ENCODE measurements at places on chromosomes 6 and 20.

GRCh38 chr20:49693435-49694171 is 20.1 kb downstream of the B4GALT5 start:
- DNase-seq = no peak

- peak; percentile 33 for DNase-seq
Measured at GRCh38 chr6:54717849-54718455, 128.6 kb upstream of the FAM83B start.

DNA sequence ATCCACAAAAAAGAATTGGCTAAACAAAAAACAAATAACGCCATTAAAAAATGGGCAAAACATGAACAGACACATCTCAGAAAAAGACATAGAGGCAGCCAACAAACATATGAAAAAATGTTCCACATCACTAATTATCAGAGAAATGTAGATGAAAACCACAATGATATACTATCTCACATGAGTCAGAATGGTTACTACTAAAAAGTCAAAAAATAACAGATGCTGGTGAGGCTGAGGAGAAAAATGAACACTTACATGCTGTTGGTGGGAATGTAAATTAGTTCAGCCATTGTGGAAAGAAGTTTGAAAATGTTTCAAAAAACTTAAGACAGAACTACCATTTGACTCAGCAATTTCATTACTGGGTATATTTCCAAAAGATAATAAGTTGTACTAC is 430.1 kb upstream of the JAG1 start:
- DNase-seq = no peak

GRCh38 chr6:20978151-20978614 is 443.9 kb downstream of the CDKAL1 start:
- DNase-seq = no peak

GRCh38 chr20:48139262-48140041 is 354.2 kb upstream of the SULF2 start:
- DNase-seq = no peak

DNA sequence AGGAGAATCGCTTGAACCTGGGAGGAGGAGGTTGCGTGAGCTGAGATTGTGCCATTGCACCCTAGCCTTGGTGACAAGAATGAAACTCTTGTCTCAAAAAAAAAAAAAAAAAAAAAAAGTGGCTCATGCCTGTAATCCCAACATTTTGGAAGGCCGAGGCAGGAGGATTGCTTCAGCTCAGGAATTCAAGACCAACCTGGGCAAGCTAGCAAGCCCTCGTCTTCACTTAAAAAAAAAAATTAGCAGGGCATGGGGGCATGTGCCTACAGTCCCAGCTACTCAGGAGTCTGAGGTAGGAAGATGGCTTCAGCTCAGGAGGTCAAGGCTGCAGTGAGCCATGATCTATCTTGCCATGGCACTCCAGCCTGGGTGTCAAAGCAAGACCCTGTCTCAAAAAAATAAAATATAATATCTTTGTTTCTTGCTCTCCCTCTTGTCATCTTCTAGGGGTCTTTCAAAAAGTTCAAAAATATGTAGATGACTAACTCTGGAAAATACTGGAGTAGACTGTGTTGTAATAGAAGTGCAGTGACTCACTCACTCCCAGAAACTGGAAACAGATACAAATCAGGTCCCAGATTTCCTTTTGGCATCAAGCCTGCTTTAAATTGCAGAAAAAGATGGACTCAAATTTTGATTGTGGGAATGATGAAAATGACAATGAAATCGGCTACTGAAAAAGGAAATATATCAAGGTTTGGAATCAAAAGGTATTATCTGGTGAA is 2.8 kb upstream of the GINM1 start:
- no peak for DNase-seq

DNA sequence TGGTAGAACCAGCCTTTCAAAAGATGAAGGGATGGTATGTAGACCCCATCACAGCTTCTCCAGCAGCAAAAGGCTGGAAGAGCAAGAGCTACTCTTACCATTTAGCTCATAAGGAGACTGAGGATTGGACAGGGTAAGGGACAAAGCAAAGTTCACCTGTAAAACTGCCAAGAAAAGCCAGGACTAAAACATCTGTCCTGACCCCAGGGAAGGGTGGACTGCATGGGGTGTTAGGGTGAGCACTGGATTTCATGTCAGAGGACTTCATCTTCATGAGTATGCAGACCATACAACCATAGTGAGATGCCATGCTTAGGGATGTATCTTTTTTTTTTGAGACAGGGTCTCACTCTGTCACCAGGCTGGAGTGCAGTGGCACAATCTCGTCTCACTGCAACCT is 19.3 kb downstream of the AHCY start:
- DNase-seq = no peak

DNA sequence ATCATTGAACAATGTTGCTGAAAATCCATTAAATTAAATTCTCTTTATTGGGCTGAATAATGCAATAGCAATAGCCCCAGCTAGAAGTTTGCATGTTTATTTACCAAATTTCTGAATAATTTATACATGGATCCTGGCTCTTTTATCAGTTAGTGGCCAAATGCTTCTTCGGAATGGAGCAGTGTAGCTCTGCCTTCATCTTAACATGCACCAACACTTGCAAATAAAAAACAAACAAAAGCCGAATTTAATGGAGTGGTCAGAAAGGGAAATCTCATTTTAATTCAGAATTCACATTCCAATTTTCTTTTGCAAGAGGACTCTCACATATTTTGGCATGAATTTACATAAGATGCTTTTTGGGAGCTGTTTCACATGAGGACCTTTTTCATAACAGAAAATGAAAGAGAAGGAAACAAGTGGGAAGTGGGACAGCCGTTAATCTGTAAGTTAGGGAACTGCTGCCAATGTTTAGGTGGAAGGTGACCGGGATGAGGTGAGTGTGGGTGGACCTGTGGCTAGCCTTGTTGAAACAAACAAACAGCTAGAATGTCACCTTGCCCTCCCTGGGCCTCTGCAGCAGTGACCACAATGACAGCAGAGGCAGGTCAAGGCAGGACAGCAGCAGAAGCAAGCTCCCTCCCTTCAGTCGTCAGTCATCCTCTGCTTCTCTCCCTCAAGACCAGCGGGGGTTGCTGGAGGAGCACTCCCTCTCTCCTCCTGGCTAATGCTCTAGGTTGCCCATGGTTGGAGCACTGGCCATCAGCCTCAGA is 73.2 kb downstream of the INSM1 start:
- no peak for DNase-seq

DNA sequence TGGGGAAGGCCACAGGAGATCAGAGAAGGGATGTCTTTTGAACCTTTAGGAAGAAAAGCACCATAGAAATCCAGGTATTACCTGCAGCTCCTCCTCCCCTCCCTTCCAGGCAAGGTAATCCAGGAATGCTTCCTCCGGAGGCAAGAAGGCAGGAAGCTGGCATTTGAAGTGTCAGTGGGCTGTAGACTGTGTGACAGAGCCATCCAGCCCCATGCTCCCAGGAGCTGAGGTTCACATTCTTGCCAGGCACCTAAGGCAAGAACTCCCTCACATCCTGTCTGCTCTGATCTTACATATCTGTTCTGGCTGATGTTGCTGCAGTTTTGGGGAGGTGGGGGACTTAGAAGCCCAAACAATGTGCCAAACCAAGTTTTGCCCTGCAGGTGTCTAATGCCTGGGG is 27.8 kb upstream of the SCUBE3 start:
- DNase-seq = no peak

DNA sequence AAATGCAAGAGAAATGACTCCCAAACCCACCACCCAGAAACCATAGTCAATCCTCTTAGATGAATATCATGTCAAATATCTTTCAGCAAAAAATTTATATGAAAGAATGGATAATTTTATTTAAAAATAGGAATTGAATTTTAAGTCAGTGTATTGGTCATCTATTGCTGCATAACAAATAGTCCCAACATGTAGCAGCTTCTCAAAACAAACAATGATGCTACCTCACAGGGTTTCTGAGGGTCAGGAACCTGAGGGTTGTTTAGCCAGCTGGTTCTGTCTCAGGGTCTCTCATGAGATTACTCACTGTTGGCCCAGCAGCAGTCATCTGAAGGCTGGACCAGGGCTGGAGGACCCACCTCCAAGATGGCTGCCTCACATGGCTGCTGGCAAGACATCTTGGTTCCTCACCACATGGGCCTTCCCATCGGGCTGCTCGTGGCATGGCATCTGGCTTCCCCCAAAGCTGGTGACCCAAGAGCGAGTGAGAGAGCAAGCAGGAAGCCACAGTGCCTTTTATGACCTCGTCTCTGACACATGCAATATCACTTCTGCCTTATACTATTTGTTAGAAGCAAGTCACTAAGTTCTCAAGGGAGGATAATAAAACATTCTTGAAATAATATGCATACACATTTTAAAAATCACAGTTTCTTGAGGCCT is 36.3 kb downstream of the BANF2 start:
- DNase-seq = no peak

DNA sequence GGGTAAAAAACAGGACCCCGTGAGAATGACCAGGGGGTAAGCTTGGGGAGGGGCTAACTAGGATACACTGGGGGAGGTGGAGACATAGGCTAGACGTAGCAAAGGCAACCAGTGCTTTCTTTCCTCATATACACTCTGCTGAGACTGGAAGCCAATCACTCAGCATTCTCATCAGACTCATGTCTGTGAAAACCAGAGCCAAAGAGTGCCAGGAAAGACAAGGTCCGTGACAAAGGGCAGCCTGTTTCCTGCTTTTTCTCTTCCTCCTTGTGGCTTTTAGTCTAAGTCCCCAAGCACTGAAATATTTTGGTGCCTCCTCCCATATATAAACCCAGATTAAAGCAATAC is 97.9 kb upstream of the NEDD9 start:
- no peak for DNase-seq

DNA sequence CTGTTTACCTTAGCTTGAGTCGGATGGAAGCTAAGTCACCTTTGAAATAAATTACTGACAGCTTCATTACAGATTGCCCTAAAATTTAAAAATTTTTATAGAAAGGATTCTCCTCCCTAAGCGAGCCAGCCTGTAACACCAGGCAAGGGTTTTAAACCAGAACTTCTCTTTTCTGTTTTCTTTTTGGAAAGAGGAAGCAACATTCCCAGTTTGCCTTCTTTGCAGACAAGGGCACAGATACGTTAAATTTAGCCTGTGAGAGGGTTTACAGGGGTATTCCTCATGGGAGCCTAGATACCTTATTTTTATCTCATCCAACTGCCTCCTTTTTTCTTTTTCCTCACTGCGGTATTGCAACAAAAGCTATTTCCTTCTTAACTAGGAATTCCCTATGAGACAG is 45.0 kb downstream of the GNAS start:
- DNase-seq = no peak

GRCh38 chr6:108482559-108482958 is 78.2 kb upstream of the FOXO3 start:
- no peak for DNase-seq

DNA sequence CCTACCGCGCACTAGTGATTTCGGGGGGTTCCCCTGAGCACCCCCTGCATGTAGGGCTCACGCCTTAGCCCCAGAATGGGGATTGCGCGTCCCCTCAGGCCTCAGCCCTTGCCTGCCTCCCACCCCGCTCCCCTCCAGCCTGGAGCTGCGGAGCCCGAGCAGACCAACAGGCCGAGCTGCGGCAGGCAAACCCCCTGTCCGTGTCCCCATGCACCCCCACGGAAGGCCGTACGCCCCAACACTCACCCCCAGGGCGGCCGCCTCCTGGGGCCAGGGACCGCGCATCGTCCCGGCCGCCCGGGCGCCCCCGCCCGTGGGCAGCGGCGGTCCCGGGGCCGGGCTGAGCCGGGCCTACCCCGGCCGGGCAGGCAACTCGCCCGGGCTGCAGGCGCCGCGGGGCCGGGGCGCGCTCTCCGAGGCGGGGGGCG is 1.2 kb upstream of the KCNB1 start:
- no peak for DNase-seq

GRCh38 chr6:84808491-84809061 is 44.2 kb upstream of the TBX18 start:
- no peak for DNase-seq

GRCh38 chr6:38404355-38404754 is 235.4 kb downstream of the BTBD9 start:
- no peak for DNase-seq

- DNase-seq = no peak
Measured at GRCh38 chr20:19141998-19142397, 70.4 kb upstream of the SLC24A3 start.

DNA sequence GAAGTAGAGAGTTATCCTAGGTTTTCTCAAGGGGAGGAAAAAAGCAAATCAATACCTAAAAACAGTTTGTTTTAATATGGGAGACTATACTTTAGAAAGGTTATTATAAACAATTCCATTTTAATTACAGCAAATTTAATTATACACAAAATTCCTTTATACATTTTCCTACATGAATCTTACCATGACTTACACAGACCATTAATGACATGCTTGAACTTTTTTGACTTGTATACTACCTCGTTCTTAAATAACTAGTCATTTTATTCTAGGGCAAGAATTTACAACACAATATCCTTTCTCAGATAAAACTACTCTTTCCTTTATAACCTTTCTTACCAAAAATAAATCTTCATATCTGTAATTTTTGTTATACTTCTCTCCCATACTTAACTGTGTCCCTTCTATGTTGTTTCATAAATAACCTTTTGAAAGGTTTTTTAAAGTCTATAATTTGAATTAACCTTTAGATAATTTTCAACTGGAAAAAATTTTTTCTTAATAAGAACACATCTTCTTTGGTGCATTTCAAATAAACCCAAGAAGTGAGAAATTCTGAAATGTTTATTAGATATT is 729.4 kb downstream of the TENT5A start:
- DNase-seq = no peak

DNA sequence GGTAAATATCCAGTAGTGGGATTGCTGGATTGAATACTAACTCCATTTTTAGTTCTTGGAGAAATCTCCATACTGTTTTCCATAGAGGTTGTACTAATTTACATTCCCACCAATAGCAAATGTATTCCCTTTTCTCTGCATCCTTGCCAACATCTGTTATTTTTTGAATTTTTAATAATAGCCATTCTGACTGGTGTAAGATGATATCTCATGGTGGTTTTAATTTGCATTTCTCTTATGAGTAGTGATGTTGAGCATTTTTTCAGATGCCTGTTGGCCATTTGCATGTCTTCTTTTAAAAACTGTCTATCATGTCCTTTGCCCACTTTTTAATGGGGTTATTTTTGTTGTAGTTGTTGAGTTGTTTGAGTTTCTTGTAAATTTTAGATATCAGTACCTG is 253.2 kb downstream of the HAO1 start:
- no peak for DNase-seq

GRCh38 chr20:57655809-57656155 is 35.6 kb upstream of the ZBP1 start:
- no peak for DNase-seq

- DNase-seq = no peak
Measured at GRCh38 chr6:79574630-79575225, 37.5 kb upstream of the LCA5 start.

- no peak for DNase-seq
Measured at GRCh38 chr6:1470040-1470439, 80.7 kb downstream of the FOXF2 start.

DNA sequence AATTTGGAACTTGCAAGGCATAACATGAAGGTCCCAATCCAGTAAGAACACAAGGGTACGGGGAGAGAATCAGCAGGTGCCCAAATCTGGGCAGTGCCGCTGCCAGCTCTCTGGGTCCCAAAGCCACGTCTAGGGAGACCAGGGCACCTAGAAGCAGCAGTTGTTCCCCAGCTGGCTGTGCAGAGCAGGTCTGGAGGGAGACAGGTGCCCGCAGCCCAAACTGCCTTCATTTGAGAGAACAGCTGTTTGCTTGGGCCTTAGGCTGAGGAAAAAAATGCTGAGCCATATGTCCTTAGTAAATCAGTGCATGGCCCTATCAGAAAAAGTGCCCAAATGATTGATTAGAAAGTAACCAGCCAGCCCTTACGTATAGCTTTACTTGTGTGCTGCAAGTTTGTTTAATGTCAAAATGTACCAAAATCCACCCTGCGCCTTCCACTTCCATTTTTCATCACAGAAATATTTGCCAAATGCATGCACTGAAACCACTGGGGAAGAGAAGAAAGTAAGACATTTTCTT is 9.1 kb upstream of the PRELID3B start:
- no peak for DNase-seq

Measured in activated T-cell treated with anti-CD3 and anti-CD28 coated beads for 1 hour (primary cell).